Lower lobe of right lung (tissue), 2 donors: ENCODE measurements at places on chromosomes 7 and 10. TPM values are rescaled to one million over a fixed set of nuclear protein-coding genes. Genes with fewer than 3 reads are reported as not detected.

The RPEL1 gene
- 0.30 TPM for total RNA-seq

The CPEB3 gene
- total RNA-seq, result 6.9 TPM

The GNAI1 gene
- 32.1 TPM for total RNA-seq

The PDK4 gene
- 243 TPM for total RNA-seq

- H3K27ac ChIP-seq, result no peak overlapping the region
- no peak overlapping the region for H3K4me3 ChIP-seq
- H3K36me3 ChIP-seq, result no peaks in the 10 kb centered on the region
These were observed 6.1 kb upstream of the FGL2 start for GRCh38 chr7:77205706-77206105.

DNA sequence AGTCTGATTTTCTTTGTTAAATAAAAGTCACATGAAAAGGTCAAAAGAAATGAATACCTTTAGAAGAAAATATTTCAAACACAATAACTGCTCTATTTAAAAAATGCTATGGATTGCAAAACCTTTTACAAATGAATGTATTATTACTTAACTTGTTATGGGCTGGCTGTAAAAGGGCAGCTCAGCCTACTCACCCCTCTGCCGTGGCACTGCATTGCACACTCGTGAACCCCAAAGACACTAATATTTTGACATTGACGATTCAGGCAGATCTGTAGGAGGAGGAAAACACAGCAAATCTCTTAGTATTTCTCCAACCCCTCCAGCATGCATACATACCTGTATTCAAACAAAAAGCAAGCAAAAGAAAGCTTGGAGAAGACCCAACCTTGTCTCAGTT lies 149.5 kb downstream of the FANK1 start:
- H3K4me1 ChIP-seq, result peaks cover 41% of the 10 kb centered on the region
- DNase-seq, result no peak
- H3K4me3 ChIP-seq, result no peak overlapping the region
- H3K36me3 ChIP-seq, result no peaks in the 10 kb centered on the region
- H3K27ac ChIP-seq, result no peak overlapping the region

- DNase-seq, result no peak
- H3K36me3 ChIP-seq, result no peaks in the 10 kb centered on the region
- no peaks in the 10 kb centered on the region for H3K27me3 ChIP-seq
- H3K4me3 ChIP-seq, result no peak overlapping the region
- H3K4me1 ChIP-seq, result peaks cover 5% of the 10 kb centered on the region
These were observed 654.8 kb downstream of the LRMDA start for GRCh38 chr10:76086170-76086760.

DNA sequence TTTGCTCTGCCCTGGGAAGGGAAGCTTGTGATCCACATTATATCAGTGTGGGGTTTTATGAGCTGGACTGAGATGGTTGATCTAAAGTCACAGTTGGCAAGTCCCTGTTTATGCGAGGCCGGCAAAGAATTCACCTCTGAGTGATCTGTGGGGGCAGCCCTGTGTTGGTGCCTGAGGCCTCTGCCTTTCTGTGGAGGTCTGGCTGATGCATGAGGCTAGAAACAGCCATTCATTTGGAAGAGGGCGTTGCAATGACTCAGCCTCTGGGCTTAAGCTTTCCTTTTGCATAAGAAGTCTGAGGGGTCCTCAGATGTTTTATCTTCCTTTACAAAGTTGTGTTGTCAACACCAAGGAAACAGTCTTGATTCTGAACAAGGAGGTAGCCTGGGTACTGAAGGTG lies 126.9 kb downstream of the MGMT start:
- no peak overlapping the region for H3K4me3 ChIP-seq
- H3K4me1 ChIP-seq, result no peaks in the 10 kb centered on the region
- H3K27me3 ChIP-seq, result no peaks in the 10 kb centered on the region
- H3K36me3 ChIP-seq, result no peaks in the 10 kb centered on the region

- no peak for DNase-seq
- H3K27me3 ChIP-seq, result no peaks in the 10 kb centered on the region
- peak overlapping the region; percentile 8 for H3K27ac ChIP-seq
- H3K4me1 ChIP-seq, result peaks cover 17% of the 10 kb centered on the region
- peak overlapping the region; percentile 79 for H3K4me3 ChIP-seq
- no peaks in the 10 kb centered on the region for H3K36me3 ChIP-seq
These were observed 128.2 kb downstream of the UBE2H start for GRCh38 chr7:129824291-129825208.

- no peaks in the 10 kb centered on the region for H3K27me3 ChIP-seq
- no peak overlapping the region for H3K27ac ChIP-seq
- DNase-seq, result no peak
- peaks cover 39% of the 10 kb centered on the region for H3K4me1 ChIP-seq
- H3K36me3 ChIP-seq, result no peaks in the 10 kb centered on the region
These were observed 43.7 kb downstream of the UNC5B start for GRCh38 chr10:71255808-71256660.

GRCh38 chr7:133670250-133670649 lies 417.4 kb downstream of the EXOC4 start:
- no peaks in the 10 kb centered on the region for H3K27me3 ChIP-seq
- no peaks in the 10 kb centered on the region for H3K4me1 ChIP-seq
- no peaks in the 10 kb centered on the region for H3K36me3 ChIP-seq
- H3K27ac ChIP-seq, result no peak overlapping the region
- no peak overlapping the region for H3K4me3 ChIP-seq

DNA sequence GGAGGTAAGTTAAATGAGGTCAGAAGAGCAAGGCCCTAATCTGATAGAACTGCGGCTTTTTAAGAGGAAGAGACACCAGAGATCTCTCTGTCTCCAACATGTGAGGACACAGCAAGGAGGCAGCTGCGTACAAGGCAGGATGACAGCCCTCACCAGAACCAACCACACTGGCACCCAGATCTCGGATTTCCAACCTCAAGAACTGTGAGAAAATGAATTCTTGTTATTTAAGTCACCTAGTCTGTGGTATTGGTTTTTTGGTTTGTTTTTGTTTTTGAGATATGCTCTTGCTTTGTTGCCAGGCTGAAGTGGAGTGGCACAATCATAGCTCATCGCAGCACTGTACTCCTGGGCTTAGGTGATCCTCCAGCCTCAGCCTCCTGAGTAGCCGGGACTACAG lies 127.2 kb downstream of the DLG5 start:
- no peak overlapping the region for H3K27ac ChIP-seq
- no peaks in the 10 kb centered on the region for H3K4me1 ChIP-seq
- H3K27me3 ChIP-seq, result no peaks in the 10 kb centered on the region
- no peak overlapping the region for H3K4me3 ChIP-seq
- peak; percentile 7 for DNase-seq

GRCh38 chr7:1100386-1100785 lies 12.5 kb downstream of the GPER1 start:
- no peak overlapping the region for H3K4me3 ChIP-seq
- H3K27me3 ChIP-seq, result no peaks in the 10 kb centered on the region
- no peaks in the 10 kb centered on the region for H3K36me3 ChIP-seq
- peaks cover 8% of the 10 kb centered on the region for H3K4me1 ChIP-seq
- DNase-seq, result no peak
- H3K27ac ChIP-seq, result no peak overlapping the region

DNA sequence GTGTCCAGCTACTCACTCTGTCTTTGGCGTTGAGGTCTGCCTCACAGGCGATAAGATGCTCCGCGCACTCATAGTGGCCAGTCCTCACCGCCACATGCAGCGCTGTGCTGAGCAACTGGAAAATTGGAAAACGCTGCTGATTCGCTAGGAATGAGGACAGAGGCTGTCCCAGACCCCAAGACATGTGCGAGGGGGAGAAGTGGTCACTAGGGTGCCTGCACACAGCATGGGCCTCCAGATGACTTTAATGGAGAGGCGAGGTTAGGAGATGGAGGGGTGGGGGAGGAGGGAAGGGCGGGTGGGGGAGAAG lies 5.2 kb downstream of the ANKRD1 start:
- no peak overlapping the region for H3K4me3 ChIP-seq
- no peaks in the 10 kb centered on the region for H3K36me3 ChIP-seq
- no peak for DNase-seq

GRCh38 chr7:120055300-120055699 lies 217.7 kb upstream of the KCND2 start:
- no peaks in the 10 kb centered on the region for H3K27me3 ChIP-seq
- H3K4me1 ChIP-seq, result no peaks in the 10 kb centered on the region
- no peak overlapping the region for H3K4me3 ChIP-seq
- no peaks in the 10 kb centered on the region for H3K36me3 ChIP-seq
- no peak for DNase-seq
- no peak overlapping the region for H3K27ac ChIP-seq
